ENCODE measurements at places on chromosomes 7 and 10.

DNA sequence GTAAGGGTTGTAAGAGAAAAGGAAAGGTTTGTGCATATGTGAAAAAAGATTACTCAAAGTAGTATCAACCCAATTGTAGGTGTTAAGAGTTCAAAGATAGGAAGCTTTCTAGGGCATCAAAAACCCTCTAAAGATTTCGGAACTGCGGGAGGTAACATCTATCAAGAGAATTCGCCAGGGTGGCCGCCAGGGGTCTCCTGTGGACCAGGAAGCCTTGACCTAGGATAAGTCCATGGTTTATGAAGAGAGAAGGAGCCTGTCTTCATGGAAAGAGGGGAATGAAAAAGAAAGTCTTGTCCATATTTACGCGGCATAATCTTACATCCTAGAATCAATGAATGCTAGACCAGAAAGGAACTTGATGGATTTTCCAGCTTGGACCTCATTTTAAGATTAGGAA, 140.7 kb upstream of the CALCR start:
- DNase-seq: no peak

DNA sequence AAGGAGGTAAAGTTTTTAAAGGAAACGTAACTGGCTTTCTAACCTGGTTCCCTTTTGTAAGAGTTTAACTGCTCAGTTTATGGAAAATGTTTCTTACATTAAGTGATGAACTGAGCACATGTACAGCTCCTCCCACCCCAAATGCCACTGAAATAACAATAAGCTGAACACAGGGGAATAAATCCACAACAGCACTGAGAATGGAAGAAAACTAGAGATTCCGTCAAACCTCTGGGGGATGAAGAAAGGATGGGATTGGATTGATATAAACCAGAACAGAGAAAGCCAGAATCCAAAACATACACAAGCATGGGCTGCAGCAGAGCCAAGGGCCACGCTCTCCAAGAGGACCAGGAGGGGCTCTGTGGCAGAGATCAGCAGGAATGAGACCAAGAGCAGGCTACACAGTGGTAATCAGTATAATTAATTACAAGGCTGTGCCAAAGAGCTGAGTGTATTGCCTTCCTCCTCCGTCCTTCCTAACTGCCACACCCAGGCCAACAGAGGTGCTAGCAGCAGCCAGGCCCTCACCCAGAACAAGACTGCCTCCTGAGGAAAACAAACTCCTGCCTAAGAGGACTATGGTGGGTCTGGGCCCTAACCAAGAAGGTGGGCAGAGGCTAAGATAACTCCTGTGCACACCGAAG, 73.9 kb downstream of the KIAA1549 start:
- no peak for DNase-seq

GRCh38 chr7:113078331-113078730, 8.3 kb downstream of the GPR85 start:
- DNase-seq: no peak

DNA sequence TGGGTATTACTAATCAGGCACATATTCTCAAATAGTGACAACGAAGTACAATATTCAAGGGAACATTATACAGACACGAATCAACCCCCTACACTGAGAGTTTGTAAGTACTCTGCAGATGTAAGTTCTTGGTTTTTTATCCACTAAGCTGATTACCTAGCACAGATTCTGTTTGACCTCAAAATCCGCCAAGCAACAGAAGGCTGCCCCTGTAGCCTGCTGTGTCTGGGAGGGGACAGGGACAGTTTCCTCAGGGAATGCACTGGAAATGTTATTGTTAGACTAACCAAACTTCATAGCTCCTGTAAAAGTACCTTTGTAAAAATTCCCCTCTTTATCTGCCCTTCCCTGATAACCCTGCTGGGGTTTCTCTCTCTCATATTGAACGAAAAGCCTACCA, 45.2 kb upstream of the ZRANB1 start:
- no peak for DNase-seq

GRCh38 chr10:122144199-122144598, 126.9 kb upstream of the BTBD16 start:
- DNase-seq: no peak

Measured in GM12892 (cell line).